CD4-positive, alpha-beta T cell treated with Interleukin-17A for 4 hours (primary cell): ENCODE measurements at places on chromosomes 7 and 10.

GRCh38 chr10:129023082-129023481 lies 444.0 kb upstream of the MGMT start:
- DNase-seq = no peak

GRCh38 chr10:108597031-108597430 lies 1326.3 kb downstream of the XPNPEP1 start:
- no peak for DNase-seq

DNA sequence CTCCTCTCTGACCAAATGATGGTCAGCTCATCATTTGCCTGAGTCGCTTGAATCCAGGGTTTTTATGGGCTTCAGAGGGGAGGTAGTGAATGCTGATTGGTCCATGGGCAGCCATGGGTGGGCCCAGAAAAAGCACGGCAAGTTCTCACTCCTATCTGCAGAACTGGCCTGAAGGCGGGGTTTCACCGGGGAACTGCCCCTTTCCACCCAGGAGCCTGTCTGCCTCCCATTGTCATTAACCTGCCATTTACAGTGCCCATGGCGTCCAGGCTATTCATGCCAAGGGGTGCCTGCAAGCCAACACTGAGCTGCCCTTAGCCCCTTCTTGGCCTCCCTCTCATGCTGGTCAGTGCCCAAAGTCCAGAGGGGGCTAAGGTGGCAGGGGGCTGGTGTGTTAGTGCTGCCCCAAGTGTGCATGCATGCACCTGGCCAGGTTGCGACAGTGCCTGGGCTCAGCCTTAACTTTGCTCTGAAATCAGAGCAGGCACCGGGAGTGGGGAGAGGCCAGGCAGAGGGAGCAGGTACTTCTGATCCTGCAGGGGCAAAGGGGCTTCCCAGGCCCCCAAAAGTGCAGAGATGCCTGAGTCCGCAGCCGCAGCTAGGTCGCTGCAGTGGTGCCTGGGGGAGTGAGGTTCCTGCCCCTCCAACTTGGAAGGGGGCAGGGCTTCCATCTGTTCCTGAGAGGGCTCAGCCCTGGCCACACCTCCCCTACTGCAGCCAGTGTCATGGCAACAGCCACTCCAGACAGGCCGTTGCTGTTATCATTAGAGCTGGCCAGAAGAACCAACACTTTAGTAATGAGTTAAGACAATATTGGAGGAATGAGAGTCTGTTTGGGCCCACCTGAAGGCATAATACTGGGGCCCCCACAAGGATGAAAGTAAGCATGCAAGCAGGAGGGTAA lies 561.6 kb downstream of the GRM8 start:
- no peak for DNase-seq

GRCh38 chr10:86945361-86946212 lies 11.8 kb downstream of the MMRN2 start:
- no peak for DNase-seq

DNA sequence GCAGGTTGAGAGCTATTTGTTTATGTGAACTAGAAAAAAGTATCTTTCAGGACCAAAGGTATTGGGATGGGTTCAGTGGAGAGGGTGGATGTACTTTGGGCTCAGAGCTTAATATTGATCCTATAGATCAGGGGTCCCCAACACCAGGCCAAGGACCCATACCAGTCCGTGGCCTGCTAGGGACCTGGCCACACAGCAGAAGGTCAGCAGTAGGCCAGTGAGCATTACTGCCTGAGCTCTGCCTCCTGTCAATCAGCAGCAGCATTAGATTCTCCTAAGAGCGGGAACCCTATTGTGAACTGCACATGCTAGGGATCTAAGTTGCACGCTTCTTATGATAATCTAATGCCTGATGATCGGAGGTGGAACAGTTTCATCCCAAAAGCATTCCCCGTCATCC lies 115.8 kb upstream of the WDR11 start:
- DNase-seq = no peak

- no peak for DNase-seq
Measured at GRCh38 chr7:139576179-139576973, 52.9 kb downstream of the CLEC2L start.

DNA sequence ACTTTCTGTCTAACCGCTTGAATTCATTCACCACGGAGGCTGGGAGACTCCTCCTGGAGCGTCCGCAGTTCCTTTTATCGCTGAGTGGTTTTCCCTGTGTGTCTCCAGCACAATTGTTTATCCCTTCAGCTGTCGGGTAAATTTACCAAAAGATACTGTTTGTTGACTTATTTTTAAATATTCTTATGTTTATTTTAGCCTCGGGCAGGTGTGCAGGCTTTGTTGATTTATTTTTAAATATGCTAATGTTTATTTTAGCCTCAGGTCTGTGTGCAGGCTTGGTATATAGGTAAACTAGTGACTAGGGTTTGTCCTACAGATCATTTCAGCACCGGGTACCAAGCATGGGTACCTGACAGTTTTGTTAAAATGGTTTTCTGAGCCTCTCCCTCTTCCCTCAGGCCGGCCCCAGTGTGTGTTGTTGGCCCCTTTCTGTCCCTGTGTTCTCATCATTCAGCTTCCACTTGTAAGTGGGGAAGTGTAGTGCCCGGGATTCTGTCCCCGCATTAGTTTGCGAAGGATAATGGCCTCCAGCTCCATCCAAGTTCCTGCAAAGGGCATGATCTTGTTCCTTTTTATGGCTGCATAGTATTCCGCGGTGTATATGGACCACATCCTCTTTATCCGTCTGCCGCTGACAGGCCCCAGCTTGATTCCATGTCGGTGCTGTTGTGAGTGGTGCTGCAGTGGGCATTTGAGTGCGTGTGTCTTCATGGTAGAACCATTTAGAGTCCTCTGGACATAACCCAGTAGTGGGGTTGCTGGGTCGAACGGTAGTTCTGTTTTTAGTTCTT lies 5.3 kb downstream of the GET4 start:
- no peak for DNase-seq

GRCh38 chr10:104750291-104750690 lies 109.2 kb downstream of the SORCS3 start:
- no peak for DNase-seq

DNA sequence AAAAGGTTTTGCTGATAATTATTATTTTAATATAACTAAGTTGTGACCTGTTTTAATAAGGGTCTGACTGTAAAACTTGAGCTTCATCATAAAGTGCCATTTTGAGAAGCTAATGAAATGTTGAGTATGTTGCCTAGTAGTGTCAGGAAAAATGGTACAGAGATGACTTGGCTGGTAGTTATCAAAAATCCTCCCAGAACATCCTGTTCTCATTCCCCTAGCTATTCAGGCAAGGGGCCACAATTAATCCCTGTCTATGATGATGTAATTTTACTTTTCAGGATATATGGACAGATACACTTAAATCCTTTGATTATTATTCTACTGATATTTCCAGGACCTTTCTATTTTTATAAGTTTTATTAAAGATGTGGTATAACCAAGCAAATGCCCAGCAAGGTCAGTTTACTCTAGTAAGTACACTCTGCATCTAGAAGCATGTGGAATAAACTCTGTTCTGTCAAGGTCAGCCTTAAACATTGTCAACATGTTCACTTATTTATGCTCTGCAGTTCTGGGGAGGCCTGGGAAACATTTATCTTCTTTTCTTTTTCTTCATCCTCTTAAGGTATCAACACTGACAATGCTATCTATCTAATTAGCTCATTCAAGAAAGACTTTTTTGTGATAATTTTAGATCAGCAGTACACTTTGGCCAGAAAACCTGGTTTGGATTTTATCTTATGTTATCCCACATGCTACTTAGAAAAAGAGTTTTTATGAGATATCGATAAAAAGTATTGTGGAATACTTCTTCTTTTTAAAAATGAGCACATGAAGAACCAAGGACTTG lies 32.1 kb downstream of the BTRC start:
- DNase-seq = no peak

- no peak for DNase-seq
Measured at GRCh38 chr7:130953196-130953595, 219.2 kb upstream of the KLF14 start.

GRCh38 chr10:65805993-65806392 lies 1119.8 kb upstream of the LRRTM3 start:
- no peak for DNase-seq

- no peak for DNase-seq
Measured at GRCh38 chr10:33519130-33519860, 184.8 kb upstream of the NRP1 start.

- DNase-seq = no peak
Measured at GRCh38 chr7:47658886-47659635, 77.2 kb upstream of the TNS3 start.

DNA sequence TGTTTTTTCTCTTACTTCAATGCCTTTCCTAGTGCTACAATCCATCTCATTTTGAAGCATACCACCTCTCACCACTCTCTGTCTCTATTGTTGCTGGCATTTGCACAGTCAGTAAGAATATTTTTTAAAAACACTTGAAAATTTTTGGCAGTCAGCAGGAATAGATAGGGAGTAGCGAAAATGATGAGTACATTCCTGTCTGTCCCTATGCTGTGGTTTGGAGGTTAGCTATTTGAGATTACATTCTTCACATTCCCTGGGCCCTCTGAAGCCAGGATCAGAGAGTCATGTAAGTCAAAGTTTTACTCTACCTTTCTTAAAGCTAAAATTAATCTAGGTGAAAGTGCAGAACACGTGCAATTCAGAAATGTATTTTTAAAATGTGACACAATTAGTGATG lies 53.0 kb upstream of the MAGI2 start:
- no peak for DNase-seq

- no peak for DNase-seq
Measured at GRCh38 chr7:48004032-48004431, 24.6 kb upstream of the HUS1 start.

- DNase-seq = no peak
Measured at GRCh38 chr10:24428410-24428782, 219.5 kb downstream of the KIAA1217 start.
